ENCODE measurements at places on chromosomes 7 and 10. TPM values are rescaled to one million over a fixed set of nuclear protein-coding genes. Genes with fewer than 3 reads are reported as not detected.

The SLC26A3 gene
- not detected for total RNA-seq

The CRHR2 gene
- not detected for total RNA-seq

The CYP26C1 gene
- 0.18 TPM for total RNA-seq

The FRMPD2 gene
- not detected for total RNA-seq

The GNAI1 gene
- 31.4 TPM for total RNA-seq

The CXCL12 gene
- not detected for total RNA-seq

The PNLIP gene
- not detected for total RNA-seq

The TAS2R16 gene
- not detected for total RNA-seq

The OR6B1 gene
- not detected for total RNA-seq

The PKD2L1 gene
- not detected for total RNA-seq

The ZNF467 gene
- total RNA-seq: 0.63 TPM

The NPSR1 gene
- total RNA-seq: 3.0 TPM

The TMEM225B gene
- total RNA-seq: 0.05 TPM

The ANKMY2 gene
- total RNA-seq: 10.2 TPM

The CYP2C9 gene
- not detected for total RNA-seq

The TFR2 gene
- 1.7 TPM for total RNA-seq

The GJD4 gene
- total RNA-seq: not detected

The CCDC136 gene
- not detected for total RNA-seq

The TRIM50 gene
- total RNA-seq: not detected

The NXPH1 gene
- total RNA-seq: not detected

The OLAH gene
- total RNA-seq: not detected

The KCNH2 gene
- 2.8 TPM for total RNA-seq
